ENCODE measurements at places on chromosomes 2 and 18. TPM values are rescaled to one million over a fixed set of nuclear protein-coding genes. Genes with fewer than 3 reads are reported as not detected.
A peak's percentile ranks its signal among the peaks of the same experiment; 100 is the strongest.

DNA sequence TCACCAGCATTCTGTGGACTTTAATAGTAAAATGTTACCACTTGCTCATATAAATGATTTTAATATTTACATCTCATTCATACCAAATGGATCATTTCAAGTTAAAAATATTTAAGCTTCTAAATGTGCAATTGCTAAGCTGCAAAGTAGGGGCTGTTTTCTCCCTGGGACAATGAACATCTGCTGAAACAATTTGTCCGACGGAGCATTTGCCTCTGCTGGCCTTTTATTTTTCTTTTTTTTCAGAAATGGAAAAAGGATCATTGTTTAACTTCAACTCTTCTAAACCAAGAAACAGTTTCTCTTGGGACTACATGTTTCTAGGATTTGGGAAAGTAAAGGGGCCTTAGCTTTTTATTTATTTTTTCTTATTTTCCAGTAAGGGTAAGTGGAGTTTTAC, 43.8 kb upstream of the ITPRID2 start:
- H3K4me1 ChIP-seq = peaks cover 19% of the 10 kb centered on the region
- no peak overlapping the region for H3K4me3 ChIP-seq
- no peak overlapping the region for H3K27ac ChIP-seq
- DNase-seq = no peak
- H3K36me3 ChIP-seq = no peaks in the 10 kb centered on the region

- H3K27me3 ChIP-seq = no peaks in the 10 kb centered on the region
- no peaks in the 10 kb centered on the region for H3K36me3 ChIP-seq
- H3K27ac ChIP-seq = no peak overlapping the region
- H3K4me1 ChIP-seq = peaks cover 6% of the 10 kb centered on the region
- no peak for DNase-seq
- H3K4me3 ChIP-seq = no peak overlapping the region
Measured at GRCh38 chr2:57776916-57777315, 269.7 kb upstream of the VRK2 start.

GRCh38 chr2:195561116-195561921, 95.7 kb upstream of the SLC39A10 start:
- no peak overlapping the region for H3K4me3 ChIP-seq
- peaks cover 3% of the 10 kb centered on the region for H3K27me3 ChIP-seq
- H3K27ac ChIP-seq = no peak overlapping the region
- H3K4me1 ChIP-seq = no peaks in the 10 kb centered on the region

DNA sequence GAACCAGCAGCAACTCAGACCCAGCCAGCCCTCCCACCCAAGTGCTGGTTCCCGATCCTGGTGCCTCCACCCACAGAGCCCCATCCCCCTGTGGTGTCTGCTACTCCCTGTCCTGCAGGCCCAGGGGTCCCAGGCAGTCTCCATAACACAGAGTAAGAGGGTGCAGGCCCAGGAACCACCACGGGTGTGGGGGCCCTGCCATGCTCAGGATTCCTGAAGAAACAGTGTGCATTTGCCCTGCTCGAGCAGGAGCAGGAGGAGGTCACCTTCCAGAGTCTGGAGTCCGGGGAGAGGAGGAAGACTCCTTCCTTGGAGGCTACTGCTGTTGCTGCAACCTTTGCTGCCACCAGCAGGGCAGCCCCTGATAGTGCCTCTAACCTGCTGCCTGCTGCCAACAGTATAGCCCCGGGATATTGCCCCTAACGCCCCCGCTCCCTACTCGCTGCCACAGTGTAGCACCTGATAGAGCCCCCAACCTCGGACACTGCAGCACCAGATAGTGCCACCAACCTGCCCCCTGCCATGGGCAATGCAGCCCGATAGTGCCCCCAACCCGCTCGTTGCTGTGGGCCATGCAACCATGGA, 46.8 kb upstream of the ANKRD62 start:
- no peaks in the 10 kb centered on the region for H3K4me1 ChIP-seq
- no peaks in the 10 kb centered on the region for H3K36me3 ChIP-seq
- no peak for DNase-seq
- H3K4me3 ChIP-seq = no peak overlapping the region
- H3K27ac ChIP-seq = no peak overlapping the region

GRCh38 chr2:109059474-109060165, 69.4 kb upstream of the SH3RF3 start:
- no peaks in the 10 kb centered on the region for H3K27me3 ChIP-seq
- no peak for DNase-seq
- no peaks in the 10 kb centered on the region for H3K36me3 ChIP-seq
- H3K4me1 ChIP-seq = peaks cover 4% of the 10 kb centered on the region
- H3K27ac ChIP-seq = no peak overlapping the region

DNA sequence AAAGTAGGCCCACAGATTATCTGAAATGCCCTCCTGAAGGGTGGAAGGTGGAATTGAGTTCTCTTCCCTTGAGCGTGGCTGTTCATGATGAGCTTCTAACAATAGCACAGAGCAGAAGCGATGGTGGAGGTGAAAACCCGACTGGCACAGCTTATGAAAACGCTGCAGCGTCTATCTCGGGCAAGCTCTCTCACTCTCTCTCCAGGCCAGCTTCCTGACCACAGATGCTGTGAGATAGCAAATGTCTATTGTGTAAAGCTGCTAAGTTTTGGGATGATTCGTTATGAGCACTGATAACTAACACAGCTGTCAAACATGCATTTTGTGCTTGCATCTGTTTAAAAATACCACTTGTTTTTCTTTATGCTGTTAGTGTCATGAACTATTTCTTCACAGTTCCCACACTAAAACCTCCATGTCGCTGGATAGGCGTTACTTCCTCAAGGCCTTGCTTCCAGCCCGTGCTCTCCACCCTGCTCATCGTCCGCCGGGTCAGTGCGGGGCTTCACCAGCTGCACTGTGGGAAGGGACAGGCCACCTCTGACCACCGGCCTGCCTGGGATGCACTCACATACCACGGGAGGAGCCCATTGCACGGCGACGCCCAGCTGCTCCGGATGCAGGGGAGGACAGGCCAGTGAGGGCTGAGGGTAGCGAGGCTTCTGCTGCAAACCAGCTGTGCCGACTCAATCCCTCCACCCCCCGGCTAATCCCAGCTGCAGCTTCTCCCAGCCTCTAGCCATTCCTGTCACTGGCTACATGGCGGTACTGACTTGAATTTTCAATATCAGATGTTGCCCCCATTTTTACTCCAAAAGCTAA, 60.0 kb upstream of the OTOS start:
- no peak overlapping the region for H3K27ac ChIP-seq
- H3K27me3 ChIP-seq = peaks cover 18% of the 10 kb centered on the region
- H3K4me1 ChIP-seq = no peaks in the 10 kb centered on the region
- H3K36me3 ChIP-seq = no peaks in the 10 kb centered on the region
- no peak overlapping the region for H3K4me3 ChIP-seq
- DNase-seq = no peak

- H3K4me1 ChIP-seq = peaks cover 1% of the 10 kb centered on the region
- no peak overlapping the region for H3K27ac ChIP-seq
- DNase-seq = no peak
- peaks cover 26% of the 10 kb centered on the region for H3K27me3 ChIP-seq
Measured at GRCh38 chr2:46506131-46506706, 26.9 kb downstream of the TMEM247 start.

GRCh38 chr2:240946654-240947053, 40.5 kb downstream of the CROCC2 start:
- no peaks in the 10 kb centered on the region for H3K36me3 ChIP-seq
- peak; percentile 3 for DNase-seq
- H3K27me3 ChIP-seq = peaks cover 9% of the 10 kb centered on the region
- H3K4me3 ChIP-seq = no peak overlapping the region
- no peak overlapping the region for H3K27ac ChIP-seq

- DNase-seq = no peak
- H3K36me3 ChIP-seq = peaks cover 23% of the 10 kb centered on the region
- no peak overlapping the region for H3K27ac ChIP-seq
- no peaks in the 10 kb centered on the region for H3K4me1 ChIP-seq
- no peak overlapping the region for H3K4me3 ChIP-seq
Measured at GRCh38 chr18:76923485-76924085, 101.2 kb downstream of the ZNF236 start.

DNA sequence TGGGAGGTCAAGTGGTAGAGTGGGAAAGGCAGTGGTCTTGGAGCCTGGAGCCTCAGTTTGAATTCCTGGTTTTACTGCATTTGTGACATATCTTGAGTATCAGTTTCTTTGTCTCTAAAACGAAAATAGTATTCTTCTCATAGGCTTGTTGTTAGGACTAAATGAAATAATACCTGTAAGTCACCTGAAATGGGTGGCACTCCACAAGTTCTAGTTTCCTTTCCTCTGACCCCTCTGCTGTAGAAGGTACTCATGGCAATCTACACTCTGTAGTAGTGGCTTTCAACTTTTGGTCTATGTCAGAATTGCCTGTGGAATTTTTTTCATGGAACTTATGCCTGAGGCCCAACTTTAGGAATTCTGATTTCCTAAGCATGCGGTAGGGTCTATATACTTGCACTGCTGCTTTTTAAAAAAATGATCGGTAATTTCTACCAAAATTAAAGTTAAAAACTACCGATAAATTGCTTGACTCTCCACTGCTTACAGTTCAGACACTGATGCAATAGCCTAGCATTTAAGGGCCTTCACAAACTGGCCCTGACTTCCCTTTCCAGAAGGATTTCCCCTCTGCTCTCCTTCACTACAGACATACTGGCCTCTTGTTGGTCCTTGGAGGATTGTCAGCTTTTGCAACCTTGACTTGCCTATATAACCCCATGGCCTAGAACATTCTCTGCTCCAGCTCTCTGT, 47.2 kb downstream of the PLEK start:
- H3K4me1 ChIP-seq = peaks cover 7% of the 10 kb centered on the region
- H3K4me3 ChIP-seq = no peak overlapping the region
- no peak for DNase-seq
- no peak overlapping the region for H3K27ac ChIP-seq
- peaks cover 19% of the 10 kb centered on the region for H3K27me3 ChIP-seq
- H3K36me3 ChIP-seq = no peaks in the 10 kb centered on the region

- DNase-seq = no peak
- no peak overlapping the region for H3K4me3 ChIP-seq
- H3K36me3 ChIP-seq = no peaks in the 10 kb centered on the region
- H3K27me3 ChIP-seq = peaks cover 6% of the 10 kb centered on the region
Measured at GRCh38 chr2:204129591-204130294, 193.2 kb downstream of the ICOS start.

- no peak overlapping the region for H3K27ac ChIP-seq
- peaks cover 1% of the 10 kb centered on the region for H3K4me1 ChIP-seq
- no peak for DNase-seq
Measured at GRCh38 chr2:134952608-134953007, 34.0 kb downstream of the CCNT2 start.

- no peak overlapping the region for H3K27ac ChIP-seq
- H3K4me3 ChIP-seq = no peak overlapping the region
- no peak for DNase-seq
- no peaks in the 10 kb centered on the region for H3K4me1 ChIP-seq
- no peaks in the 10 kb centered on the region for H3K27me3 ChIP-seq
- no peaks in the 10 kb centered on the region for H3K36me3 ChIP-seq
Measured at GRCh38 chr2:58734365-58734764, 493.2 kb upstream of the FANCL start.

- H3K27me3 ChIP-seq = no peaks in the 10 kb centered on the region
- H3K4me1 ChIP-seq = no peaks in the 10 kb centered on the region
- peaks cover 1% of the 10 kb centered on the region for H3K36me3 ChIP-seq
- no peak for DNase-seq
- no peak overlapping the region for H3K27ac ChIP-seq
Measured at GRCh38 chr2:84741182-84741822, 139.6 kb downstream of the TRABD2A start.

DNA sequence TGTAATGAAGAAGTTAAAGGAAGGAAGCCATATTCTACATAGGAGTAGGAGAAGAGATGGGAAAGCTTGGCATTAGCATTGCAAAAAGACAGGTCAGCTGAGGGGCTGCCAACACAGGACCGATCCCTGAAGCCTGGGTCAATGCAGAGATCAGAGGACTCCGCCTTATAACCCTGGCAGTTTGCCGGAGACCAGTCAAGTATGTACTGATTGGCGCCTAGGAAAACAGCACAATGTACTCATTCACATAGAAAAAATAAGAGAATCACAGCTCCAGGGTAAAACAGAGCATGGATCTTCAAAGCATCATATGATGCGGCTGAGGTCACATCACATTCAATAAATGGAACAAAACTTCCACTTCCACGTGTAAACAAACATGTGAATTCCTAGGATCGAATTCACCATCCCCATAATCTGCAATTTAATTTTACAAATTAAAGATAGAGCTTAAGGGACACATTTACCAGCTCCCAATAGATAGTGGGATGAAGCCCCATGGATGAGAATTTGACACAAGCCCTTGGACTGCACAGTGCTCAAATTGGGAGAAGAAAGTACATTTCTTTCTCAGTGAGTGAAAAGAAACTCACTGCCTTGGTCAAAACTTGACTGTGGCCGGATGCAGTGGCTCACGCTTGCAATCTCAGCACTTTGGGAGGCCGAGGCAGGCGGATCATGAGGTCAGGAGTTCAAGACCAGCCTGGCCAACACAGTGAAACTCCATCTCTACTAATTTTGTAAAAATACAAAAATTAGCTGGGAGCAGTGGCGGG, 135.0 kb upstream of the KLHL14 start:
- peaks cover 1% of the 10 kb centered on the region for H3K36me3 ChIP-seq
- no peak overlapping the region for H3K4me3 ChIP-seq
- peaks cover 5% of the 10 kb centered on the region for H3K4me1 ChIP-seq
- no peak overlapping the region for H3K27ac ChIP-seq
- H3K27me3 ChIP-seq = peaks cover 9% of the 10 kb centered on the region

DNA sequence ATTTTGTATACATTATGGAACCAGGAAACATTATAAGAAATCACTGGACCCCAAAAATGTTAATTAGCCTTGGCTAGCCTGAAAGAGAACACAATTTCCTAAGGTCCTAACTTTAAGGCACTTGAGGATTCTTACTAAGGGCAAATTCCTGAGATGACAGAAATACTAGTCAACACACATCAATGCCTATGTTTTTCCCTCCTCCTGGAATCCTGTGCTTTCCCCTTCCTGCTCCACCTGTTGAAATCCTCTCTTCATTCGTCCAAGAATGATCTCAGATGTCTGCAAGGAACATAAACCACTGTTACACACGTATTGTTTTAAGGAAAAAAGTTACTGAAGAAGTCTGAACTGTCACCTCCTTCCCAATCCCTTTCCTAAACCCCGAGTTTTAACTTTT, 21.2 kb upstream of the DARS1 start:
- H3K4me3 ChIP-seq = no peak overlapping the region
- H3K36me3 ChIP-seq = peaks cover 2% of the 10 kb centered on the region
- peaks cover 2% of the 10 kb centered on the region for H3K4me1 ChIP-seq
- no peak for DNase-seq

GRCh38 chr2:154408786-154409185, 289.7 kb upstream of the KCNJ3 start:
- no peaks in the 10 kb centered on the region for H3K4me1 ChIP-seq
- DNase-seq = no peak

- no peak overlapping the region for H3K27ac ChIP-seq
- peaks cover 9% of the 10 kb centered on the region for H3K27me3 ChIP-seq
- DNase-seq = no peak
- H3K4me1 ChIP-seq = peaks cover 3% of the 10 kb centered on the region
- H3K36me3 ChIP-seq = no peaks in the 10 kb centered on the region
- no peak overlapping the region for H3K4me3 ChIP-seq
Measured at GRCh38 chr2:8550481-8550880, 131.4 kb upstream of the ID2 start.

GRCh38 chr2:12722447-12723316, 5.9 kb downstream of the TRIB2 start:
- H3K27me3 ChIP-seq = no peaks in the 10 kb centered on the region
- no peak for DNase-seq
- no peak overlapping the region for H3K4me3 ChIP-seq
- H3K36me3 ChIP-seq = peaks cover 18% of the 10 kb centered on the region
- H3K27ac ChIP-seq = no peak overlapping the region

The CERKL gene
- 2.9 TPM for total RNA-seq

The VWA3B gene
- 0.47 TPM for total RNA-seq

The PROM2 gene
- 14.2 TPM for total RNA-seq

The ATP6V1C2 gene
- 0.19 TPM for total RNA-seq

The SFXN5 gene
- total RNA-seq = 33.1 TPM

The ESCO1 gene
- total RNA-seq = 22.8 TPM

The C2orf66 gene
- total RNA-seq = 0.38 TPM

The IL1B gene
- not detected for total RNA-seq

The TRIM43 gene
- not detected for total RNA-seq

The CNDP1 gene
- total RNA-seq = 0.29 TPM

The ABCB11 gene
- 0.09 TPM for total RNA-seq
